Activated CD8-positive, alpha-beta T cell treated with anti-CD3 and anti-CD28 coated beads, Interleukin-2, amount 10 ng/mL, durations not matched to agents 7 days and 5 days (primary cell): ENCODE measurements at places on chromosomes 12 and 14.

- no peak overlapping the region for H3K4me3 ChIP-seq
- no peak for DNase-seq
- H3K27ac ChIP-seq = no peak overlapping the region
- no peaks in the 10 kb centered on the region for H3K4me1 ChIP-seq
- H3K36me3 ChIP-seq = no peaks in the 10 kb centered on the region
Observed at GRCh38 chr12:76337583-76337982, 10.6 kb downstream of the BBS10 start.

- no peaks in the 10 kb centered on the region for H3K27me3 ChIP-seq
- peaks cover 71% of the 10 kb centered on the region for H3K36me3 ChIP-seq
- no peak overlapping the region for H3K4me3 ChIP-seq
- no peak for DNase-seq
Observed at GRCh38 chr12:104490186-104490585, 33.4 kb downstream of the CHST11 start.

DNA sequence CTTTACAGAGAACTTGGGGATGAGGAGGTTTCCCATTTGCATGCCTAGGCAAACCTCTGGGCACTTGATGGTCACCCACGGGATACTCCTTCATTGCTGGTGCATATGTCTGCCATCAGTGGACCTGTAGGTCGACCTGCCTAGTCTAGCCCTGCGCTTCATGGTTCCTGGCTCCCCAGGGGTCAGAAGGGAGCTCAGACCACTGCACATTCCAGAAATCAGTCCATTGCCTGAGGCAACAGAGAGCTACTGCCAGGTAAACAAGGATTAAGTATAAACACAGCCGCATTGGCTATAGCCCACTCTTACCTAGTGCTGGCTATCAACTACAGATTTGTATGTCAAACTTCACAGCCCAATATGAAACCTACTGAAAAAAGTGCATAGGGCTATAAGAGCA is 476.4 kb downstream of the SOX5 start:
- no peak for DNase-seq
- H3K27me3 ChIP-seq = no peaks in the 10 kb centered on the region
- H3K36me3 ChIP-seq = no peaks in the 10 kb centered on the region
- no peak overlapping the region for H3K4me3 ChIP-seq

DNA sequence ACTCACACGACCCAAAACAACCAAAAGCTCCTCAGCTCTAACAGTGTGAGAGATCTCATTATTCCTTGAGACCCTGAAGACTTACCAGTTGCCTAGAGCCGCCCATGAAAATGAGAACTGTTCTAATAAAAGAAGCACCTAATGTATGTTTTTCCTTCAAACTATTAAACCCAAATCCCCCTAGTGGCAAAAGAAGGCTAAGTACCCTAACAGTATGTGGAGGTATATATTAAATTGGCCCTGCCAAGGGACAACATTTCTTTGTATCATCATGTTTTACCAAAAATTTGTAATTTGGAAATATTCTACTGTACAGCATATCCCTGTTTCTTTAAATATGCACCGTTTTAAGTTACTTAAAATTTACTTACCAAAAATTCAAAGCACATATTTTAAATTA is 38.0 kb upstream of the PPFIA2 start:
- peaks cover 3% of the 10 kb centered on the region for H3K27me3 ChIP-seq
- H3K4me1 ChIP-seq = no peaks in the 10 kb centered on the region
- H3K4me3 ChIP-seq = no peak overlapping the region
- DNase-seq = no peak
- H3K36me3 ChIP-seq = no peaks in the 10 kb centered on the region

DNA sequence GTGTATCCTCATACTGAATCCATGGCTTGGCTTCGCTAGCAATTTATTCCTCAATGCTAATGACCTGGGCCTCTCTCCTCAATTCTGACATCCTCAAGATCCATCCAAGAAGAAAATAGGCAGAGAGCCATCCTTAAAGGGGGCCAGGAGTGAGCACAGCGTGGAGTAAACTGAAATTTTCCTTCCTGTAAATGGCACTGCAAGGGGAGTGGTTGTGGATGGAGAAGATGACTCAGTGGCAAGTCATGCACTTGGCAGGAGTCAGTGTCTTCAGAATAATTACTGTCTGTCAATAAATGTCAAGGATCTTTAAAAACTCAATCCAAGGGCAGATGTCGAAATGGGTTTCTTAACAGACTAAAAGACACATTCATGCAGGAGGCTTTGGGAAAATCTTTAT is 88.0 kb upstream of the TMEM132C start:
- H3K27me3 ChIP-seq = no peaks in the 10 kb centered on the region
- no peak for DNase-seq
- no peaks in the 10 kb centered on the region for H3K36me3 ChIP-seq
- H3K4me1 ChIP-seq = no peaks in the 10 kb centered on the region
- H3K27ac ChIP-seq = no peak overlapping the region

GRCh38 chr12:33486058-33486457 is 46.4 kb upstream of the SYT10 start:
- H3K36me3 ChIP-seq = no peaks in the 10 kb centered on the region
- H3K27ac ChIP-seq = no peak overlapping the region
- H3K4me1 ChIP-seq = no peaks in the 10 kb centered on the region
- H3K27me3 ChIP-seq = no peaks in the 10 kb centered on the region

- H3K27me3 ChIP-seq = no peaks in the 10 kb centered on the region
- H3K36me3 ChIP-seq = no peaks in the 10 kb centered on the region
- peaks cover 15% of the 10 kb centered on the region for H3K4me1 ChIP-seq
- no peak overlapping the region for H3K4me3 ChIP-seq
Observed at GRCh38 chr12:110591451-110592051, 8.4 kb upstream of the PPTC7 start.

- H3K4me1 ChIP-seq = no peaks in the 10 kb centered on the region
- no peaks in the 10 kb centered on the region for H3K36me3 ChIP-seq
- no peak overlapping the region for H3K27ac ChIP-seq
- H3K4me3 ChIP-seq = no peak overlapping the region
Observed at GRCh38 chr12:41963398-41963797, 181.3 kb downstream of the GXYLT1 start.

DNA sequence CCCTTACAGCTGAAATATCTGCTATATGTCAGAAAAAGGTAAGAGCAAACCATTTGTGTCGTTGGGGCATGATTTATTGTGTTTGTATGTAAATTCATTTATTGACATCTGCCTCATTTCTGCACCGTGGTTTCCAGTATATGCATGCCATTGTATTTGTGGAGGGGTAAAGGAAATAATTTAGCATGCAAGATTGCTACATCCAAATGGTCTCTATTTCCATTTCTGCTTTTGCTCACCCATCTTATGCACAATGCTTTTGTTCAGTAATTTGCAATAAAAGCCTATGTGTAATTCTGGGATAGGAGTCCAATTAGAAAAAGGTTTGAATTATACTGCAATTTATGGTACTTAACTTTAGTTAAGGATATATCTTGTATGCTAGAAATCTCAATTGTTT is 101.8 kb downstream of the UNC79 start:
- no peak overlapping the region for H3K4me3 ChIP-seq
- DNase-seq = no peak
- H3K4me1 ChIP-seq = no peaks in the 10 kb centered on the region

DNA sequence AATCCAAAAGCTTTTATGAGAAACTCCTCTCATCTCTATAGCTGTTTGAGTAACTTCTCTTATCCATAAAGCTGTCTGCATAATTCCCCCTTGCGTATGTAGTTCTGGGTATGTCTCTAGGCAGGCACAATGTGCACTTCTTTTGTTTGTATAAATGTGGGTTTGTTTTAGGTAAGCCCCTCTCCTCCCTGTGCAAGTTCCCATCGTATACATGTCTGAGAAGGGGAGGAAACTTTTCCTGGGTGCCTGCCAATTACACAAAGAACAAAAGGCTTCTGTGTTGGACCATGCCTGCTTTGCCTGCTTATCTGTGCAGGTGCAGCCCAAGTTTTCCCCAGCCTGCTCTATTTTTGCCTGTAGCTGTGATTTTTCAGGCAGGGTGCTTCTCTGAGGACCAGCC is 96.7 kb downstream of the CCER1 start:
- no peak overlapping the region for H3K4me3 ChIP-seq
- H3K36me3 ChIP-seq = no peaks in the 10 kb centered on the region
- no peaks in the 10 kb centered on the region for H3K4me1 ChIP-seq
- DNase-seq = no peak

DNA sequence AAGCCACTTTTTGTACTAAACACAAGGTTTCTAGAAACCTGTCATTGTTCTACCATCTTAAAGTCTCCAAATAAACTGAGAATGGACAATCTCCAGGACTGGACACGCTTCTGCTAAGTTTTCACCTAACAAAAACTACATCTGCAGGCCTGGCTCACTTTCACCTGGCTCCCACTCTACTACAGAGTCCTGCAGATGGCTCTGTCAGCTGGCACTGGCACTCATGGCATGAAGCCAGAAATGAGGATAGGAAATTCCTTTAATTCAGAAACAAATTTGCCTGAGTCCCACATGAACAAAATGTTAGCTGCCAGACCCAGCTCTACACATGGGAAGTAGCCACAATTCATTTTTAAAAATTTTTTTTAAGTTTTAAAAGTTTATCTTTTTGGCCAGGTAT is 42.1 kb downstream of the STXBP6 start:
- no peak overlapping the region for H3K27ac ChIP-seq
- no peak overlapping the region for H3K4me3 ChIP-seq
- DNase-seq = no peak

- no peaks in the 10 kb centered on the region for H3K27me3 ChIP-seq
- H3K4me3 ChIP-seq = no peak overlapping the region
- H3K4me1 ChIP-seq = peaks cover 64% of the 10 kb centered on the region
- peak overlapping the region; percentile 72 for H3K27ac ChIP-seq
- H3K36me3 ChIP-seq = peaks cover 28% of the 10 kb centered on the region
- no peak for DNase-seq
Observed at GRCh38 chr12:53254816-53255545, 13.1 kb upstream of the ESPL1 start.

DNA sequence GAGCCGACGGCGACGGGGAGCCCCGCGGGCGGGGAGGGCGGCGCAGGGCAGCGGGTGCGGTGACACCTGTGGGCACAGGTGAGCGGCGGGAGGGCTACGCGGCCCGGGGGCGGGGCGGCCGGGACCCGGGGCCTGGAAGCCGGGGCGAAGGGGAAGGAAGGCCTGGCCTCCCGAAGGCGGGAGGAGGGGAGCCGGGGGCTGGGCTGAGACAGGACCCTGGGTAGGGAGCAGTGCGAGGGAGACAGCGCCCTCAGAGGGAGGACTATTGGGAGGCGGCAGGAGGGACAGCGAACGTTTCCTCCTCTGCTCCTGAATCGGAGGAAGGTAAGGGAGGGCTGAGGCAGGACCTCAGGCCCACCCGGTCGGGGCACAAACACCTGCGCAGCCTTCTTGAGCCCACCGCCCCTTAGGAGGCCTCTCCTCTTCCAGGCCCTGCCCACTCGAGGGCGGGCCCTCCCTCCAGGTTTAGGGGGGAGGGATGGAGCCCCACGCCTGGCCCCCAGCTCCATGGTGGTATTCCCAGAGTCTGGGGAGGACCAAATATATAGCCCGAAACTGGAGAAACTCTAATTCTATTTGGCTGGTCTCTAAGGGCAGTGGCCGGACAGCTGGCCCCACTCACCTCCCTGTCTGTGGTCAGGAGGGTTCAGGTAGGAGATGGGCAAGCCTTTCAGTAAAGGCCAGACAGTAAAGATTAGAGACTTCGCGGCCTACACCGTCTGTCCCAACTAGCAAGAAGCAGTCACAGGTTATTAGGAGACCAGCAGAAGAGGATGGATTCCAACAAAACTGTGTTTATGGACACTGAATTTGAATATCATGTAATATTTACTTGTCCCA is 509 bp downstream of the PLEKHG6 start:
- peaks cover 7% of the 10 kb centered on the region for H3K4me1 ChIP-seq
- H3K27ac ChIP-seq = no peak overlapping the region
- H3K4me3 ChIP-seq = no peak overlapping the region
- H3K36me3 ChIP-seq = no peaks in the 10 kb centered on the region

- H3K27ac ChIP-seq = no peak overlapping the region
- no peak for DNase-seq
- no peaks in the 10 kb centered on the region for H3K4me1 ChIP-seq
- no peak overlapping the region for H3K4me3 ChIP-seq
- no peaks in the 10 kb centered on the region for H3K27me3 ChIP-seq
Observed at GRCh38 chr12:25126746-25127145, 68.2 kb downstream of the DNAI7 start.

- peak overlapping the region; percentile 88 for H3K4me3 ChIP-seq
- H3K27me3 ChIP-seq = no peaks in the 10 kb centered on the region
- peaks cover 54% of the 10 kb centered on the region for H3K36me3 ChIP-seq
- peak overlapping the region; percentile 91 for H3K27ac ChIP-seq
Observed at GRCh38 chr12:56128670-56129205, 671 bp downstream of the ESYT1 start.

DNA sequence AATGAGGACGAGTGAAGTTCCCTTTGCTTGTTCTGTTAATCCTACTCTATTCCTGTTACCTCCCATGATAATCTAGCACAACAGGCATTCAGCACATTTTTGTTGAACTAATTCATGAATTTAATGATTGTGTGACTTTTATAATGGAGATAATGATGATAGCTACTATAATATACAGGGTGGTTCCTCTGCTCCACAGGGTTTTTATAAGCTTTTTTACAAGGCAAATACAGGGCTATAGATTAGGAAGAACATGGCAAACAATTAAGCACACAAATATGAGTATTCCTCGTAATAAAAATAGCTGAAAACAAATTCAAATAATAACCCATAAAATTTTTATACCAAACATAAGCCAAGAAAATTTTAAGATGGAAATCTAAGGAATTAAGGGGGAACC is 145.6 kb upstream of the TMTC1 start:
- H3K4me3 ChIP-seq = no peak overlapping the region
- H3K4me1 ChIP-seq = no peaks in the 10 kb centered on the region
- DNase-seq = no peak
- no peak overlapping the region for H3K27ac ChIP-seq
- H3K27me3 ChIP-seq = no peaks in the 10 kb centered on the region

- H3K27me3 ChIP-seq = peaks cover 21% of the 10 kb centered on the region
- no peaks in the 10 kb centered on the region for H3K4me1 ChIP-seq
- DNase-seq = no peak
- H3K4me3 ChIP-seq = no peak overlapping the region
- H3K27ac ChIP-seq = no peak overlapping the region
- no peaks in the 10 kb centered on the region for H3K36me3 ChIP-seq
Observed at GRCh38 chr12:109385339-109386058, 37.8 kb downstream of the MYO1H start.

- no peak overlapping the region for H3K4me3 ChIP-seq
- no peaks in the 10 kb centered on the region for H3K27me3 ChIP-seq
- H3K4me1 ChIP-seq = no peaks in the 10 kb centered on the region
- no peak overlapping the region for H3K27ac ChIP-seq
- peaks cover 37% of the 10 kb centered on the region for H3K36me3 ChIP-seq
Observed at GRCh38 chr12:122318607-122319605, 52.6 kb upstream of the VPS33A start.

- H3K27me3 ChIP-seq = no peaks in the 10 kb centered on the region
- H3K27ac ChIP-seq = no peak overlapping the region
- no peaks in the 10 kb centered on the region for H3K4me1 ChIP-seq
- DNase-seq = no peak
Observed at GRCh38 chr12:79085106-79085682, 220.6 kb downstream of the SYT1 start.

GRCh38 chr14:33914676-33915516 is 36.0 kb downstream of the EGLN3 start:
- no peaks in the 10 kb centered on the region for H3K36me3 ChIP-seq
- no peaks in the 10 kb centered on the region for H3K4me1 ChIP-seq
- H3K27ac ChIP-seq = no peak overlapping the region
- H3K4me3 ChIP-seq = no peak overlapping the region
- peaks cover 2% of the 10 kb centered on the region for H3K27me3 ChIP-seq

- no peak for DNase-seq
- H3K4me1 ChIP-seq = no peaks in the 10 kb centered on the region
- no peaks in the 10 kb centered on the region for H3K36me3 ChIP-seq
- no peak overlapping the region for H3K4me3 ChIP-seq
- no peaks in the 10 kb centered on the region for H3K27me3 ChIP-seq
Observed at GRCh38 chr14:83568141-83568540, 1961.8 kb upstream of the FLRT2 start.

- H3K4me3 ChIP-seq = no peak overlapping the region
- no peaks in the 10 kb centered on the region for H3K27me3 ChIP-seq
- no peak for DNase-seq
- peaks cover 28% of the 10 kb centered on the region for H3K4me1 ChIP-seq
- no peak overlapping the region for H3K27ac ChIP-seq
Observed at GRCh38 chr12:29157486-29157946, 8.4 kb downstream of the FAR2 start.
